ENCODE measurements at places on chromosomes 2 and 18. TPM values are rescaled to one million over a fixed set of nuclear protein-coding genes. Genes with fewer than 3 reads are reported as not detected.

The SLC38A11 gene
- polyA plus RNA-seq: 0.34 TPM

The GRHL1 gene
- polyA plus RNA-seq: 0.86 TPM

The DNAJC5G gene
- polyA plus RNA-seq: 0.53 TPM

The PTPRN gene
- polyA plus RNA-seq: 0.23 TPM

The TYMS gene
- 103 TPM for polyA plus RNA-seq

The MAP2 gene
- 34.0 TPM for polyA plus RNA-seq

The SLC23A3 gene
- 24.8 TPM for polyA plus RNA-seq

DNA sequence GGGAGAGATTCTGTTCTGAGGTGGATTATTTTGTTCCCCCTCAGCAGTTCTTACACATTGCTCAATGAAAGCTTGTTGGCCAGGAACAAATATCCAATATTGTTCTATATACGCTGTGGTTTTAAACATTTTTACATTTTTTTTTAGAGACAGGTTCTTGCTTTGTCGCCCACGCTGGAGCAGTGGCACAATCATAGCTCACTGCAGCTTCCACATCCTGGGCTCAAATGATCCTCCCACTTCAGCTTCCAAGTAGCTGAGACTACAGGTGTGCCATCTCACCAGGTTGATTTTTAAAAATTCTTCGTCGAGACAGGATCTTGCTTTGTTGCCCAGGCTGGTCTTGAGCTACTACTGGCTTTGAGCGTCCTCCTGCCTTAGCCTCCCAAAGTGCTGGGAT is 58.9 kb upstream of the KIF5C start:
- DNase-seq: no peak

DNA sequence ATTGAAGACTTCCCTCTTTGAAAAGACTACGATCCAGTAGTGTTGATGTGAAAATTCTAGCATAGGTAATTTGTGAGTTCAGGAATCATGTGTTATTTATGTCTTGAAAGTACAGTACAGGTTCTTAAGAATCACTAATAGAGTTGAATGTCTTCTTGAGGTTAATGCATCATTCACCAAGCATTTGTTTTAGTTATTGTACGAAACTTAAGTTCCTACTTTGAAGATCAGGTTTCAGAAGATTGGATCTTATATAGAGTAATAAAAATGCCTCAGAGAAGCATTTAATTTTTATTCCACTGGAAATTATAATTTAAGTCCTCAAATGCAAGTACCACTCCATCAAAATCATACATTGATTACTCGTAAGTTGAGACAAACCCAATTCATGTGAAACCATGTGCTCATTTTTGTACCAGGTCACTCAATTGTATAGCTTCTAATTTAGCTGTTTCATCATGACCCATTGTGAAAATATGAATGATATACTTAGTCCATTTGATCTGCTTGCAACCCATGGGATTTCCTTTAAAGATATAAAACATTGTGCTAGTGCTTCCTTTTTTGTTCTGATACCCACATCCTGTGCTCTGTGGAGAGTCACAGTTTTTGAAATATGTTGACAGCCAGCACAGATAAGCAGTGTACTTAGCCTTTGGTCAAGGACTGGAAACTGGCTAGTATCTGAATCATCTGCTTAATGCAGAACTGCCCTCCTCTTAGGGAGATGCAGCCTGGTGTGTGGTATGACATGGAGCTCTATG is 22.5 kb upstream of the RAB27B start:
- DNase-seq: no peak

- DNase-seq: no peak
Observed at GRCh38 chr2:86301009-86301408, 36.4 kb downstream of the REEP1 start.

DNA sequence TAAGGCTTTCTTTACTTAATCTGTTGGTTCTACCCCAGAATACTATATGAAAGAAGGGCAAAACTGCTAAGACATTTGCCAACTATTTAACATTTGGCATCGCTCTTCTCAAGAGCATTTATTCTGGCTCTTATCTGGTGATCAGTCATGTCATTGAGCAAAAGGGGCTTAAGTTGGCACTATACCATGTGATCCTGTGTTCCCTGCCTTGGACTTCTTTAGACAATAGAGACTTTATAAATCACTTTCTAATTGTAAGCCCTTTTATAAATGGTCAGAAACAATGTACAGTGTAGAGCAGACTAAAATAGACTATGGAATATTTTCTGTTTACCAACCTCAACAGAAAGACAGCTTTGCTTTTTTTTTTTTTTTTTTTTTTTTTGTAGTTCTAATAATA is 52.1 kb downstream of the GTF3C3 start:
- DNase-seq: no peak

DNA sequence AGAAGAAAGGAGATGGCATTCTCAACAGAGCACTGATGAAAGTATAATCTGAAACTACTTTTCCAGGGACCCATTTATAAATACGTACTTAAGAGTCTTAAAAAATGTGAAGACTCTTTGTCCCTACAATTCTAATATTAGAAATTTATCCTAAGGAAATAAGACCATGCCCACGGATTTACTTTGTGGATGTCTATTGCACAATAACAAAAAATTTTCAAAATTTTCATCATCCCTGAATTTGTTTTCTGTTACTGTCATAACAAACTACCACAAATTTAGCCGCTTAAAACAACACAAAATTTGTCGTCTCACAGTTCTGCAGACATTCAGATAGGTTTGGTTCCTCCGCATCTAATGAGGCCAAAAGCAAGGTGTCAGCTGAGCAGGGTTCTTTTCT is 182.3 kb upstream of the SMAD7 start:
- DNase-seq: no peak

- no peak for DNase-seq
Observed at GRCh38 chr2:167908786-167909185, 338.6 kb downstream of the STK39 start.

DNA sequence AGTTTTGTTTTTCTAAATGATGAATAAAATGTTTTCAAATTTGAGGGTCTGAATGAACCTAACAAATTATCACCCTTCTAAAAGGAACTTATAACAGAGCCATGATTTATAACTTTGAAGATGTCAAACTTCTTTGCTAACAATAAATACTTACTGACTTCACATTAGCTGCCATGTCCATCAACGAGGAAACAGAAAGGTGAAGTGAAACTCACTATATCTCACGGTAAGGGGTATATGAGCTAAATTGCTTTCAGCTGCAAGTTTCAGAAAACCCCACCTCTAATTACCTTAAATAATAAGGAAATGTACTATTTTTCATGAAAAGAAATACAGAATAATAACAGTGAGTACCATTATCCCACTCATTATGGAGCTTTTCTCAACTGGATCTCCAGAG is 350.8 kb upstream of the NT5C1B start:
- DNase-seq: no peak

DNA sequence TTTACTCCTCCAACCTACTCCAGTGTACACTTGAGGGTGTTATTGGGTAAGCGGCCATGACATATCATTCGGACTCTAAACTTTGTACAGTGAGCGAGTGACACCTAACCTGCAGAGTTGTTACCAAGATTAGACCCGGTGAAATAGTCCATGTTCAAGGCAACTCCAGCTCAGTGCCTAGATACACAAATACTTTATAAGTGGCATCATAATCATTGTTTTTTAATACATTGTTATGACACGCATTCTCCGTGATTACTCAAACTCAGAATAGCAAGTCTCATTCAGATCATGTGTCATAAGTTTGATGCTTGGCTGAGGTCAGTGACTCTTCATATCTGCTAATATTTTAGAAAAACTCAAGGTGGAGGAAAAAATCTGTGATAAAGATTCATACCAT is 597.8 kb downstream of the DCC start:
- DNase-seq: no peak

DNA sequence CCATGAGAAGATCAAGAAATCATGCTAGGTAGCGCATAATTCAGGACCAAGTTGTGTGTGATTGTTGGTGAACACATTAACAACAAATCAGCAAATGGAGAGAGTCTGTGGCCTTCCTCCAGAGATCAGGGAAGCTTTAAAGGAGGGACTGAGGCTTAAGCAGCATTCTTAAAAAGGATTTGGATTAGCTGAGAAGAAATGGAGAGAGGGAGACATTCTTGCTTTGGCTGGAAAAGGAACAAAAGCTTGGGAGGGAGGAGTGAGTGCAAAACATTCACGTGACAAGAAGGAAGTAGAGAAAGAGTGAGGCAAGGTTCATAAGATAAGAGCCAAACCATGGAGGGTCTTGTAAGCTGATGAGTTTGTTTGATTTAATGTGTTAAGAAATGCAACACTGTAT is 75.6 kb downstream of the SRD5A2 start:
- no peak for DNase-seq

- DNase-seq: no peak
Observed at GRCh38 chr2:201130524-201131186, 14.7 kb downstream of the CFLAR start.

DNA sequence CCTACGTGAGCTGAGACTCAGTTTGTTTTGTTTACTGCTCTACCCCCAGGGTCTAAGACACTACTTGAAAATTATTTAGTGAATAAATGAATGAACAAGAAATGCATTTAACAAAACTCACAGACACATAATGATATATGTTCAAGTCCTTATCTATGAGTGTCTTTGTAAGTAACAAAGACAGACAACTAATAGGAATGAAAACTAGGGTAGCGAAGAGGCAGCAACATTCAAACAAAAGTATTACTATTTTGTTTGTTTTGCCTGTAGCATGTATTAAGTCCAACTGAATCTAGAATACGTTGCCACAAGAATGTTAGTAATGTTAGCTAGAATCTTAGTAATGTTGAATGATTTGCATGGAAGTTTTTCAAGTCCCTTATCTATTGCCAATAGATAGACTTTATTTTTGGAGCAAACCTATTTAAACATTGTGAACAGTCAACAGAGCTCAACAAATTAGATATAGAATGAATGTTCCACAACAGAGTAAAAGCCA is 144.8 kb upstream of the VWC2L start:
- DNase-seq: no peak

DNA sequence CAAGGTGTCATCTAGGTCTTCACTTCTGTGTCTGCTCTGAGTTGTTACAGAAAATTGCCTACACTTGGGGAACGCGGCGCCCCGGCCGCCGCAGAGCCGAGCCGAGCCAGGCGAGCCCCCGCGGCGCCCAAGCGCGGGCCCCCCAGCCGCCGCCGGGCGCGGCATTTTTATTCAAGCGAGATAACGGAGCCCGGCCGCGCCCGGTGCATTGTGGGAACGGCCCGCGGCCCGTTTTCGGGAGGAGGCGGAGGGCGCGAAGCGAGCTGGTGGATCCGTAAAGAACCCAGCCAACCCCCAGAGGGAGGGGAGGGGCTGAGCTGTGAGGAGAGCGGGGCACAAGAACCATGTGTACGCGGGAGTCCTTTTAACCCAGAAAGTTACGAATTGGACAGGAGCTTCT is 191.8 kb downstream of the FTCDNL1 start:
- no peak for DNase-seq

- no peak for DNase-seq
Observed at GRCh38 chr2:162934191-162934590, 95.6 kb upstream of the KCNH7 start.

DNA sequence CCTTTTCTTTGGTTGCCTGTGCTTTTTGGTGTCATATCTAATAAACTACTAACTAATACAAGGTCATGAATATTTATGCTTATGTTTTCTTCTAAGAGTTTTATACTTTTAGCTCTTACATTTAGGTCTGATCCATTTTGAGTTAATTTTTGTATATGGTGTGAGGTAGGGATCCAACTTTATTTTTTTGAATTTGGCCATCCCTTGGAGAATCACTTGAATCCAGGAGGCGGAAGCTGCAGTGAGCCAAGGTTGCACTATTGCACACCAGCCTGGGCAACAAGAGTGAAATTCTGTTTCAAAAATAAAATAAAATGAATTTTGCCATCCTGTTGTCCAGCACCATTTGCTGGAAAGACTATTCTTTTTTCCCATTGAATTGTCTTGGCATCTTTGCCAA is 8.6 kb upstream of the HPCAL1 start:
- DNase-seq: no peak

DNA sequence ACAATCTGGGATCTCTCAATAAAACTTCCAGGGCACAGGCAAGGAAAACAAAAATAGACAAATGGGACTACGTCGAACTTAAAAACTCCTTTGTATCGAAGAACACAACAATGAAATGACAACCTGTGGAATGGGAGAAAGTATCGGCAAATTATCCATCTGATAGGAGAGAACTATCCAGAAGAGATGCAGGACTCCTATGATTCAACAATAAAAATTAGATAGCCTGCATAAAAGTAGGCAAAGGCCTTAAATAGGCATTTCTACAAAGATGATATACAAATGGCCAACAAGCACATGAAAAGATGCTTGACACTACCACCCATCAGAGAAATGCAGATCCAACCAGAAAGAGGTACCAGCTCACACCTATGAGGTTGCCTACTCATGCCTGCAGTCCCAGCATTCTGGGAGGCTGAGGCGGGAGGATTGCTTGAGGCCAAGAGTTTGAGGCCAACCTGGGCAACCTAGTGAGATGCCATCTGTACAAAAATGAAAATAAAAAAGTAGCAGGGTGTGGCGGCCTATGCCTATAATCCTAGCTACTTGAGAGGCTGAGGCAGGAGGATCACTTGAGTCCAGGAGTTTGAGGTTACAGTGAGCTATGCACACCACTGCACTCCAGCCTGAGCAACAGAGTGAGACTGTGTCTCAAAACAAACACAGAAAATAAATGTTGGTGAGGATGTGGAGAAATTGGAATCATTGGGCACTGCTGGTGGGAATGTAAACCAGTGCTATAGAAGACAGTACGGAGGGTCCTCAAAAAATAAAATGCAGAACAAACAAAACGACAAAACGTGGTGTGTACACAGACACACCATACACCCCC is 21.6 kb downstream of the TWIST2 start:
- no peak for DNase-seq

DNA sequence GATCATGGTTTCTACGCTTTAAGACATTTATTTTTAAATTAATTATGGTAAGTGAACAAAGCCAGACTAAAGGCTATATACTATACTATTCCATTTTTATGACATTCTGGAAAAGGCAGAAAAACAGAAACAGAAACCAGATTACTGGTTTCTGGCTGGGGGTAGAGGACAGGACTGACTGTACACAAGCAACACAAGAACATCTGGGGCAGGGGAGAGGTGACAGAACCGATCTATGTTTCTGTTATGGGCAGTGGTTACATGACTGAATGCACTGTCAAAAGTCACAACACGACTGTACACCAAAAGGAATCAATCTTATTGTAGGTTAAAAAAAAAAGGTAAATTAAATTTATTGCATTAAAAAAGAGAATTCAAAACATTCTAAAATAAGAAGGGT is 64.7 kb downstream of the PTPN2 start:
- no peak for DNase-seq

GRCh38 chr2:175207741-175208438 is 26.4 kb upstream of the ATP5MC3 start:
- no peak for DNase-seq

- DNase-seq: no peak
Observed at GRCh38 chr2:108460345-108461037, 11.5 kb downstream of the GCC2 start.

DNA sequence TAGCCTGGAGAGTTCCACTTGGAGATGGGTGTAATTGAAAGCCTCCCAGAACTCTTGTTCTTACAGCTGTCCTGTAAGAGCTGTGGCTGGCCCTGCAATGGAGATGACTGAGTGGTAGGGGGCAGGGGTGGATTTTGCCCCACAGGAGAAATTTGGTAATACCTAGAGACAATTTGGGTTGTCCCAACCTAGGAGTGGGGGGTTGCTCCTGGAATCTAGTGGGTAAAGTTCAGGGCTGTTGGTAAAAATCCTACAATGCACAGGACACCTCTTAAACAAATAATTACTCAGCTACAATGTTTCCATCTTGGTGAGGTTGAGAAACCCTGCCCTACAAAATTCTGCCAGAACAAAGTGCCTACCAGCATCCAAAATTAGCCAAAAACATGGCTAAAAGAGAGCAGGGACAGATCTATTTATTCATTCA is 181.1 kb upstream of the SH3BP4 start:
- DNase-seq: no peak
